ENCODE measurements at places on chromosomes 5 and 9.

DNA sequence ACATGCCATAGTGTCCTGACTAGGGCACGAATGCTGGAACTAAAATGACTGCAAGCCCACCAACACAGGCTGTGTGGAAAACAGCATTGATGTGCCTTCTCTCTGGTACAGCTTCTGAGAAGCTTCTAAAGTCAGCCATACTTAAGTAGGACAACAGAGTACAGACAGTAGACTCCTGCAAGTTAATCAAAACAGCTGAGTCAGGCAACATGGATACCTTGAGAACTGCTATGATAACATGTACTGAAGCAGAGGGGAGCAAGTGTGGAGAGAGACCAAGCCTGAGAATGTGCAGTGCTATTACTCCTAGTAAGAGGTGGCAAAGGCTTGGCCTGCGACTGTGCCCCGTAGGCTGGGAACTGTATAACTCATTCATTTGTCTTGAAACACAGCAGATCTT is 2.5 kb downstream of the ISCA1 start:
- DNase-seq: no peak

DNA sequence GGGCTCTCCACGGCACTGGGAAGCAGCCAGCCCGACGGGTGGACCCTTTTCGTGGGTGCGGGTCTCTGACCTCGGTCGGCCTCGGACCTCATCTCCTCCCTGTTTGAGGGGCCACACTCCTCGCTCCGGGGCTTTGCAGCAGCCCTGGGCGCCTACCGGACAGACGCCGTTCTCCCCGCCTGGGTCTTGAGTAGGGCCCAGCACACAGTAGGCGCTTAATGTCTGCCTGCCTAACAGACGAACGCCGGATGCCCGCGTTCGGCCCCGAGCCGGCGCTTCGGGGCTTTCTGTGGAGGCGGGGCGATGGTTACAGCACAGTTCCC is 842 bp upstream of the GTF3C5 start:
- no peak for DNase-seq

DNA sequence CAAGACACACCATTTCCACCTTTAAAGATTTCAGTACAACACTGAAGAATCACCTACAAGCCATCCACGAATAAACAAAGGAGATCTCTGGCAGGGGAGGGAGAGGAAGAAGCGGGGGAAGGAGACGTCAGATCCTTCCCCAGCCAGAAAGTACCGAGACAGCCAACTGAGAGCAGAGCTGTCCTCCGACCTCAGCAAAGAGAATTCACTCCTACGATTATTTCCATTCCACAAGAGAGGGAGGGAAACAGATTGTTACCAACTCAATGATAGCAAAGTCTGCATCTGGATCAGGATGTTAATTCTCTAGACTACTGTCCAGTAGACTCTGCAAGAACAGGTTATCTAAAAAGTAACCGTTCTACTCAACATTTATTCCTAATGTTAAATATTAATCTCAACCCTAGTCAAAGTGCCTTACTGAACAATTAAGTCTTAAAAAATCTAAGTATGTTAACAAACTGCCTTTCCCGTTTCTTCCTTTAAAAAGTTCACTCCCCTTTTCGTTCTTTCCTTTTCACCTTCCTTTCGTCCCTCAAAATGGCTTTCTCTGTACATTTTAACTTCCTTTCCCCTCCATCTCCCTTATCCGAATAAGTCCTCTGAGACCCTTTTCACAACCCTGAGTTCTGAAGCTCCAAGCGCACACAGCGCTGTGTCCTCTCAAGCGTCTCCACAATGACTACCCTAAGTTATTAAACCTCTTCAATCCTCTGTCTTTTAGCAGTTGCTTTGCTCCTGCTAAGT is 1.4 kb downstream of the CHD1 start:
- DNase-seq: peak; percentile 73

DNA sequence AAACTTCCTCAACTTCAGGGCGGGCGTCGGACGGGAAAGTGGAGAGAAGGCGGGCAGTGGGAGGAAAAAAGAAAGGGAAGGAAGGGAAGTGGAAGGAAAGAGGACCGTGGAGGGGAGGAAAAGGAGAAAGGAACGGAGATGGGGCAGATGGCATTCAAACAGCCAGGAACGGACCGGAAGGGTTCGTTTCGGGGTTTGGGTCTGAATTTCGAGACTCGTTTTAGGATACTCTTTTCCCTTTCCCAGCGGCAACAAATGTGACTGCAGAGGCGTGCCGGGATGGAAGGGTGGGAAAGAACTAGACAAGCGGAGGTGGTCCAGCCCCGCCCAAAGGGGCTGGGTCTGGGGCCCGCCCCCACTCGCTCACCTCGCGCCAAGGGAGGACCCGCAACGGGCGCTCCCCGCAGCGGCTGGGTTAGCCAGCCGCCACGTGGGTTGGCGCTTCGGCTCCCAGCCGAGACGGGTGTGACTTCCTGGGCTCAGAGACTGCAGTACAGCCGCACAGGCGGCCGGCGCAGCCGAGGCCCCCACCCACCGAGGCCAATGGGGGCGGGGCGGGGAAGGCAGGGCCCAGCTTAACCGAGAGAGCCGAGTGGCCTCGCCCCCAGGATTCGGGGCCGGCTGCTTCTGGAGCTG is 2.7 kb downstream of the VCAN start:
- DNase-seq: peak; percentile 94

DNA sequence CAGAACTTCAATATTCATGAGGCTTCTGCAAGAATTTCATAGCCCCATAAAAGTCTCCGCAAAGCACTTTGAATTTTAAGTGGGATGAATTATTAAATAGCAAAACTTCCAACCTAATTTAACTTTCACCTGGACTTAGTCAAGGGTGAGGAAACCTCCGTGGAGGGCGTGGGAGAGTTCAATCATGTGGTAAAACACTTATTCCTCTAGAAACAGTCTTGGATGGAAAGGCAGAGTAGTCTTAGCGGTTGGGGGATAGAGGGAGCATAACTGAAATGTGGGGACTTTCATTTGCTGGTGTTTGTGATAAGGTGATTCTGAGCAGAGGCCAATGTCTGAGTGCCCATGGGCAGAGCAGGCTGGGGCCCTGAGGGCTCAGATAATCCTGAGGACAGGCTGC is 241.9 kb downstream of the IRX1 start:
- no peak for DNase-seq

DNA sequence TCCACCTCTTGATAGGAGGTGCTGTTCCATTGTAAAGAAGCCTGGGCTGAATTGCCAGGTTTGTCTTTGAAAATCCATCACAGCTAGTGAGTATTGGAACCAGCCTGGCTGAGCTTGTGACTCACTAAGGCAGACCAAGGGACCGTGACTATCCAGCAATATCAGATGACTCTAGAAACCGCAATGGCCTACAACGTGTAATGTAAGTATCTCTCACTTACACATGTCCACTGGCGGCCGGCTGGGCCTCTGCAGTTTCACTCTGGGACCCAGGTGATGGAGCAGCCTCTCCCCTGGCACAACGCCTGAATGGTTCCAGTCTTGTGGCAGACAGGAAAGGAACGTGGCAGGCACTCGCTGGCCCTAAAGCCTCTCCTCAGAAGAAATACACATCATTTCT is 3.1 kb upstream of the HRH2 start:
- no peak for DNase-seq

DNA sequence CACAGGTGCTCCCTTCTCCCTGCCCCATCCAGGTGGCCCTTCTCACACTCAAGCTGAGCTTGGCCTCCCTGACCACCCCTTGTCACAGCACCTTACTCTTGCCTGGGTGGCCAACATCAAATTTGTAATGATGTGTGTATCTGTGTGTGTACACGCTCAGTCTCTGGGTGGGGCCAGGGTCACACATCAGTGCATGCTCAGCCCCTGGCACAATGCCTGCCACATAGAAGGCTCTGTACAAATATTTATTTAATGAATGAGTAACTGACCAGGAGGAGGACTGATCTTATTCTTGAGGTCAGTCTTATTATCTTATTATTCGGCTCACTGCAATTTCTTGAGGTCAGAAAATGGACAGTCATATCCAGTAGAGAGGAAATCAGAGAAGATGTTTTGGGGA is 41.3 kb upstream of the HAND1 start:
- DNase-seq: peak; percentile 12

DNA sequence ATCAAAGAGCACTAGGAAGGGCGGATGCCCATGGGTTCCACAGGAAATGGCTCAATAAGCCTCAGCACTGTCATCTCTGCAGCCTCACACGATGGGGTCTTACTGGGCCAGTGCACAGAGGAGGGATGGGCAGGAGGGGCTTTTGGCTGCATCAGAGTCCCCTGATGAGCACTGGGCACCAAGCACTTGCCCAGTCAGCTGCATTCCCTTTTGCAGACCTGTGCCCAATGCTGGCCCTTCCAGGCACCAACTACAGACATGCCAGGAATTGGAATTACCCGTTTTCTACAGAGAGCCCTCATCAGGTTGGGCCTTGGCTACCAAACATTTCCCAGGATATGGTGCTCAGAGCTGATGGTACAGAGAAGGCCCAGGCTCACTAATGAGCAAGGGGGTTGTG is 182.5 kb downstream of the HSPA4 start:
- no peak for DNase-seq

GRCh38 chr5:166111021-166111420 is 2180.4 kb upstream of the WWC1 start:
- no peak for DNase-seq

DNA sequence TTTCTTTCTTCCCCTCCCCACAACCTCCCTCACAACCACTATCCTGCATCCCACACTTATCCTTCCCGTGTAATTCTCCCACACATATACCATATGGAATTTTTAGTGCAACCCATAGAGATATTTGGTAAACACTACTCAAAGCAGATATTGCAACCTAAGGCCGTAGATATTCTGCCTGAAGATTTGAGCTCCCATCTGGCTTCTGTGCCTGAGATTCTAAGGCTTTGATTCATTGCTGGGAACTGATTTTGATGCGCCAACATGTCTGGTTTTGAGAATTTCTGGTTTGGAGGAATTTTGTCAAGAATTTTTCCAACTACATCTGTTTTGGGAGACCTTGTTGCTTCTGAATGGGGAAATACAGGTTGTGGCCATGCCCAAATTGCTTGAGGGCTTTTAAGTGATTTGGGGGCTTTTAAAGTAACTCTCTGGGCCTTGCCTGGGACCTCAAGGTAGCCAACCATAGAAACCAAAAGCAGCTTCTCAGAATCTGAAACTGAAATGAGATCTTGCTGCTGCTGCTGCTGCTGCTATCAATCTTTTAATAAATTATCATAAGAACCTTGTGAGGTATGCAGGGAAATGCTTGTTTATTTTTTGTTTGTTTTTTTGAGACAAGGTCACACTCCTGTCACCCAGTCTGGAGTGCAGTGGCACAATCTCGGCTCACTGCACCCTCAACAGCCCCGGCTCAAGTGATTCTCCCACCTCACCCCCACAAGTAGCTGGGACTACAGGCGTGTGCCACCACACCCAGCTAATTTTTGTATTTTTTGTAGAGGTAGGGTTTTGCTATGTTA is 36.2 kb downstream of the PLAC8L1 start:
- no peak for DNase-seq

- peak; percentile 13 for DNase-seq
These were observed 39.8 kb upstream of the PITX1 start for GRCh38 chr5:135073761-135074345.

- peak; percentile 44 for DNase-seq
These were observed 77.7 kb downstream of the FOXD1 start for GRCh38 chr5:73370640-73371583.

DNA sequence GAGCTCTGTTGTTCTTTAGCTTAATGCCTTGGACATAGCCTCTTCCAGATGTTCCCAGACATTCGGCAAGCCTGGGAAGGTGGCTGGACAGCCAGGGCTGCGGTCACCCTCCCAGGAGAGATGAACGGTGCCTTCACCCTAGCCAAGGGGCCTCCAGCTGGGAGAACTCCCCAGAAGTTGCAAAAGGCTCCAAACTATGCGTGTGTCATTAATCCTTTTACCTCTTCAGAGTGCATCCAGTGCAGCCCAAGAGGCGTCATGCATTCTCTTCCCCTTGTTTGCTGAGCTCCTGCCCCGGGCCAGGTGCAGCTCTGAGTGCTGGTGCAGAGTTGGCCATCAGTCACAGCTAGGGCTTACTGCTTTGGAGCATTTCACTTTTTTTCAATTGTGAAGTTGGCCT is 22.8 kb downstream of the HMCN2 start:
- DNase-seq: no peak

GRCh38 chr5:41995193-41995592 is 70.1 kb downstream of the FBXO4 start:
- DNase-seq: no peak

DNA sequence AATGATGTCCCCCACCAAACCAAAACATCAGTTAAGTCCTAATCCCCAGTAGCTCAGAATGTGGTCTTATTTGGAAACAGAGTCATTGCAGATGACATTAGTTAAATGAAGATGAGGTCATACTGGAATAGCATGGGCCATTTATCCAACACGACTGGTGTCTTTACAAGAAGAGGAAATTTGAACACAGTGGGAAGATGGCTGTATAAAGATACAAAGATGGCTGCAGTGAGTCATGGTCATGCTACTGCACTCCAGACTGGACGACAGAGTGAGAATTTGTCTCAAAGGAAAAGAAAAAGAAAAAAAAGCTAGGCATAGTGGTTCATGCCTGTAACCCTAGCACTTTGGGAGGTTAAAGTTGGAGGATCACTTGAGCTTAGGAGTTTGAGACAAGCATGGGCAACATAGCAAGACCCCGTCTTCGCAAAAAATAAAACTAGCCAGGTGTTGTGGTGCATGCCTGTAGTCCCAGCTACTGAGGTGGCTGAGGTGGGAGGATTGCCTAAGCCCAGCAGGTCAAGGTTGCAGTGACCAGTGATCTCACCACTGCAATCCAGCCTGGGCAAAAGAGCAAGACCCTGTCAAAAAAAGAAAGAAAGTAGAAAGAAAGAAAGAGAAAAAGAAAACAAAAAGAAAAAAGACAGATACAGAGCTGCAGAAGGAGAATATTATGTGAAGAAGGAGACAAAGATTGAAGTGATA is 130.0 kb upstream of the CDKN2B start:
- DNase-seq: no peak

DNA sequence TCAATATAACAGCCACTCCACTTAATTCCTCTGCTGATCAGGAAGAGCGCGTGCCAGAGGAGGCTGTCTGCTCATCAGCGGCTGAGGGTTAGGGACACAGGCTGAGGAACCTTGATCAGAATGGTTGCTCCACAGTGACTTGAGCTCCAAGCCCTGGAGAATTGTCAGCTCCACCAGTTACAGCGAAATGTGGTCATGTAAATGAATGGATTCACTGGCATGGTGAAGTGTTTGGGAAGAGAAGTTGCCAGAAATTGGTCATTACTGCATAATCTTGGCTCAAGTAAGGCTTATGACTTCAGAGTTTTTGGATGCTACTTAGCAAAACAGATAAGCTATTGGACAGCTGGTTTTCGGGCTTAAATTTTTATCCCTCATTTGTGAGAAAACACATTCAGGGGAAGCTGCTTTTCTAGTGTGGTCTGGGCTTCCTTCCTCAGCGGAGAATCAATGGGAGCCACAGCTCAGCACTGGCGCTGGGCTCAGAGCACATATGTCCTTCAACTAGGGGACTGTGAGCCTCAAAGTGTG is 65.0 kb downstream of the PRRT1B start:
- peak; percentile 95 for DNase-seq

GRCh38 chr9:76756941-76757673 is 7.1 kb upstream of the PCA3 start:
- no peak for DNase-seq
